ENCODE measurements at places on chromosomes 13 and 19. TPM values are rescaled to one million over a fixed set of nuclear protein-coding genes. Genes with fewer than 3 reads are reported as not detected.

DNA sequence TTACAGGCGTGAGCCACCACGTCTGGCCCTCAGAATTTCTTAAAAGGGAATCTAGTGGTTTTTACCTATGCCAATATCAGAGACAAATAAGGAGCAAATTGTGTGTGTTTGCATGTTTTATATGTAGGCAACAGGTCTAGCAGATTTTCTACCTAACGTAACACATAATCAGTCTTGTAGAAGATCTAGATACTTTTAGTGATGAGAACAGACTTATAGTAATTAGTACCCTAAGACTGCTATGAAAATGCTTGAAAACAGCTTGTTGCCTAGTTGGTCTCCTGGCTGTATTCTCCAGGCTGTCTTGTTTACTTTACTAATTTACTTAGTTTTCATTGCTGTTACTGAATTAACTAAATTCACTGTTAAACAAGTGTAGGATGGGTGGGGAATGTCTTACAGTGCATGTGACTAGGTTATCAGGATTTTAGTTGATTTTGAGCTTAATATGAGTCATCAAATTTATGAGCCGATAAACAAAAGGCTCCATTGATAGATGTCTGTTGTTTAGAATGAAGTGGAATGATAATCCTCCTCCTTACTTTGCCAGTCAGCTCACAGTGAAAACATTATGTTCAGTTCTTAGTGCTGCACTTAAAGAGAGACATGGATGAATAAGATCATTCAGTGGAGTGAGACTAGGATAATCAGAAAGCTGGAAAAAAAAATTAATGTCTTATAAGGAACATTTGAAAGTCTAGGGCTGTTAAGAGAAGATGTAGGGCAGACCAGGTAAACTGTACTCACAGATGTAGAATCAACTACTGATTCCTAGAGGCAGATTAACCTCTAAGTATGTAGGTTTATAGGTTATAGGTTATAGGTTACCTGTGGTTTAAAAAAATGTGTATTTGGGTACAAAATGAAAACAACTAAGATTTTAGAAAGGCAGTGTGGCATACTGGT lies 22.4 kb downstream of the GTF2F2 start:
- DNase-seq, result no peak

DNA sequence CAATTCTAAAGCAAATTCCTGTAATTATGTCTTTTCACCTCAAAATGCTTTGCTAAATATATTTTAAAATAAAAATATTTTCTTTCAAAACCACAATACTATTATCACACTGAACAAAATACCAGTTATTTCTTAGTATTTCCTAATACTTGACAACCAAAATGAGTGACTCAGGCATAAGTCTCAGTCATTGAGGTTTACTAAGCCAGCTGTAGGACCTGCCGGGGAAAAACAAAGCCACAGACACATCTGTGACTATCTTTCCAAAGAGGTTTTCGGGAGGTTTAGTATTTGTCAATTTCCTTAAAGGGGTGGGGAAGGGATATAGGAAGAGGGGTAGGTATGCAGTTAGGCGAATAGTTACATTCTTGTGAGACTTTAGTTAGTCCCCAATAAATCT lies 3.2 kb upstream of the ZNF235 start:
- DNase-seq, result no peak

DNA sequence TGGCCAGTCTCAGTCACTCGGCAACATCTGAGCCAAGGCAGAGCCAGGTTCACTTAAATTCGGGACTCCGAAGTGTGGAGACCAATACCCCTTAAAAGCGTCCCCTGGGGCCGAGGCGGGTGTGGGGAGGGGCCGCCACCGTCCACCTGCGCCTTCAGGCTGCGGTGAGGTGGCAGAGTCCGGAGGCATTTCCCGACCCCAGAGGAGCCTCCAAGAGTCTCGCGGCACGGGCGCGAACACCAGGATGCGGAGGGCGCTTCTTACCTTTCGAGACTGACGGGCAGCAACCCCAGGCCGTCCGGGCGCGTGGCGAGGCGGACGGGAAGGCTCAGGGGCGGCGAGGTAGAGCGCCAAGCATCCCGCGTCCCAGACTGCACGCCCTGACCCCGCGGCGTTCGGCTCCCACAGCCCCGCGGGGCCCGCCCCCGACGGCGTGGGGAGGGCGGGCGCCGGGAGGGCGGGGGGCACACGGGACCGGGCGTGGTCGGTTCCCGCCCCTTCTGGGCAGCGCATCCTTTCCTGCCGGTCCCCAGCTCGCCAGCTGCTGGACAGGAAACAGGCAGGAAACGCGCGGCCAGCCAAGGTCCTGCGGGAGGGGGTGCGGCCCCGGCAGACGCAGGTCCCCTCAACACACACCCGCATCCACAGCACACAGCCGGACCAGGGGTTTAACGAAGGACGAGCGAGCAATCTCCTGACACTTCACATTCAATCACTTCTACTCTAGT lies at the start of gene THSD1:
THSD1 (minus strand) TSS at position 406 of the 728 bp plus-strand sequence. CDS start 3,572 bp downstream, outside the sequence.
- no peak for DNase-seq

DNA sequence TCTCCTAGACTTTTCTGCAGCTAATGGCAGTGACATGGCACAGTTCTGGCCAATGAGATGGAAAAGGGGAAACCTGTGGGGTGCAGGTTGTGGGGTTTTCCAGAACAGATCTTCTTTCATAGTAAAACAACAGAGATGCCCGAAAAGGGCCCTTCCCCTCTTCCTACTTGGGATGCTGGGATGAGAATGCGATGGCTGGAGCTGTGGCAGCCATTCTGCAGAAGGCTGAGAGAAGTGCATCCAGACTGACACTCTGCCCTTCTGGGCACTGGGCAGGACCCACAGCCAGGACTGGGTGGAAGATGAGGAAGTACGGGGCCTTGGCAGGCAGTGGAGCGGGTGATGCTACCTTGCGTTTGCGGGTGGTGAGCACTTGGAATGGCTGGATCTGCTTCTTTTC lies 16.9 kb upstream of the PLA2G4C start:
- DNase-seq, result no peak

The RSPH6A gene
- not detected for polyA plus RNA-seq

The TGFBR3L gene
- polyA plus RNA-seq, result 0.33 TPM

The KIR2DL3 gene
- not detected for polyA plus RNA-seq

The S1PR4 gene
- 0.56 TPM for polyA plus RNA-seq

All from renal cortex interstitium (tissue), 15 donors.